T-cell (primary cell): ENCODE measurements at places on chromosomes 6 and 20. TPM values are rescaled to one million over a fixed set of nuclear protein-coding genes. Genes with fewer than 3 reads are reported as not detected.

The SLC39A7 gene
- 19.1 TPM for total RNA-seq

The TMEM242 gene
- 12.9 TPM for total RNA-seq

The RSPH4A gene
- 0.91 TPM for total RNA-seq

The POPDC3 gene
- total RNA-seq, result not detected

The UBE3D gene
- total RNA-seq, result 9.2 TPM

The CYP21A2 gene
- total RNA-seq, result 1.6 TPM

The SPTLC3 gene
- total RNA-seq, result 0.55 TPM

The NCOA7 gene
- 51.6 TPM for total RNA-seq

The FAM83D gene
- total RNA-seq, result 2.4 TPM

The SLPI gene
- total RNA-seq, result not detected

The RSPH3 gene
- total RNA-seq, result 2.6 TPM

DNA sequence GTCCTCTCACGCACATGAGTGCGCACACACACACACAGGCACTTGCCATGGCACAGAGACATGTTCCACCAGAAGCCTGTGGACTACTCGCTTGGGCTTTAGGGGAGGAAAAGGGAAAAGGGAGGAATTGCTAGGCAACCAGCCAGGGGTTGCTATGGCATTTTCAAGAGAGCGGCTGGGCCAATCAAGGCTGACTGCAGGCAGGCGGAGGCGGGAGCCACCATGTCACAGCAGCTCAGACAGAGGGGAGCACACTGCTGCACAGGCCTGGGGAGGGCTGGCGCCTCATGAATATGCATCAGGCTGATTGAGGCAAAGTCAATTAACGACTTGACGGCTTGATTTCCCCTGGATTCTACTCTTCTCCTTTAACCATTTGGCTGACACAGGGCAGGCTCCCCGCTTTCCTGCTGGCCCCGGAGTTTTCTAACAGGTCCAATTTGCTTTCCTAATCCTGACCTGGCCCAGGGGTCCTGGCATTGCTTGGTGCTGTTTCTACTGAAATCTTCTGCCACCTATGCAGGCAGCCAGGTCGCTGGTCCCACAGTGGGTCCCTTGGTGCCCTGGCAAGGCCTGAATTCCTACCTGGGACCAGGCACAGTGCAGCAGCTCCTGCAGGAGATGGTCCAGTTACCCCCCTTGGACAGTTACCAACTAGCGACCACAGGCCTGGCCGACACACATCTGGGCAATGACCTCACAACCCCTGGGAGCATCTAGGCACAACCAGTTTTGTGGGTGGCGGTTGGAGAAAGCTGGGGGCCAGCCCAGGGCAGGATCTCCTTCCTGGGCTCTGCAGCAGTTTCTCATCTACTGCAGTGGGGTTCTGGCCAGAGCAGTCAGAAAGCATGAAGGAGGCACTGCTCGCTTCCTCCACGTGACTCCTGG, 52.1 kb downstream of the YTHDF1 start:
- H3K27me3 ChIP-seq, result no peaks in the 10 kb centered on the region
- H3K4me1 ChIP-seq, result no peaks in the 10 kb centered on the region
- DNase-seq, result no peak
- no peaks in the 10 kb centered on the region for H3K36me3 ChIP-seq
- H3K27ac ChIP-seq, result no peak overlapping the region

GRCh38 chr6:109117346-109118035, 22.2 kb downstream of the CEP57L1 start:
- no peak overlapping the region for H3K27ac ChIP-seq
- no peaks in the 10 kb centered on the region for H3K4me1 ChIP-seq
- DNase-seq, result no peak
- H3K4me3 ChIP-seq, result no peak overlapping the region

- H3K4me1 ChIP-seq, result no peaks in the 10 kb centered on the region
- H3K4me3 ChIP-seq, result no peak overlapping the region
- H3K27ac ChIP-seq, result no peak overlapping the region
These were observed 69.5 kb upstream of the SULF2 start for GRCh38 chr20:47854687-47855212.

GRCh38 chr20:62886709-62887058, 25.1 kb upstream of the TCFL5 start:
- H3K4me1 ChIP-seq, result peaks cover 18% of the 10 kb centered on the region
- no peaks in the 10 kb centered on the region for H3K27me3 ChIP-seq
- H3K27ac ChIP-seq, result no peak overlapping the region
- peaks cover 36% of the 10 kb centered on the region for H3K36me3 ChIP-seq
- DNase-seq, result no peak
- H3K4me3 ChIP-seq, result no peak overlapping the region

DNA sequence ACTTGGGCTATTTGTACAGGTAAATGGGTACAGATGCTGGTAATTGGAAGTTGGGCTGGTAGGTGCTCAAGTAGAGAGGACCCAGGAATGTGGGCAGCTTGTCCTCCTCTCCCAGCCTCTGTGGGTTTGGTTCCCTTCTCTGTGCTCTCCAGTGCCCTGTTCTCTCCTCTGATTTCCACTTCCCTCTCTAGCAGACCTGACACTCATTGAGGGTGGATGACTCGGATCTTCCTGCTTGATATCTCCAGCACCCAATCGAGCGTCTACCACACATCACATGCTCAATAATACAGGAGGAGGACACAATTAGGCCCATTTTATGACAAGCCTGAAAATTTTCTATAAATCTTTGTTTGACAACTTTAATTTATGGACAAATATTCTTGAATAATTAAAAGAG, 23.7 kb downstream of the CST1 start:
- no peaks in the 10 kb centered on the region for H3K36me3 ChIP-seq
- H3K27me3 ChIP-seq, result peaks cover 6% of the 10 kb centered on the region
- H3K4me3 ChIP-seq, result no peak overlapping the region
- H3K27ac ChIP-seq, result no peak overlapping the region
- no peak for DNase-seq
- H3K4me1 ChIP-seq, result no peaks in the 10 kb centered on the region

DNA sequence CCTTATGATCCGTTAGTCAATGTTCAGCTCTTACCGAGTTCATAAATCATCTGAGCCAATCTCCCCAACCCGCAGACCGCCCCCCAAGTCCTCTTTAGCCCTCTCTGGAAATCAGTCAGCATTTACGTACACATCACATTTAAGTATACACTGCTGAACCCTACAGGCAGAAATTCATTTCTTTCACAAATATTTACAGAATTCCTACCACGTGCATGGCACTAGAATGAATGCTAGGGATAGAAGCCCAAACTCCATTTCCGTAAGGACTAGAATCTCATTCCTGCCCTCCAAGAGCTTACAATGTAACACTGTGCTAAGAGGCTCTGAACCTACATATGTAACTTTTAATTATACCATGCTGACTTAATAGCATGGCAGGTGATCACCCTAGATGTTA, 1.8 kb downstream of the OSER1 start:
- H3K27ac ChIP-seq, result no peak overlapping the region
- H3K36me3 ChIP-seq, result peaks cover 20% of the 10 kb centered on the region
- peaks cover 25% of the 10 kb centered on the region for H3K4me1 ChIP-seq
- H3K4me3 ChIP-seq, result no peak overlapping the region
- no peak for DNase-seq
- no peaks in the 10 kb centered on the region for H3K27me3 ChIP-seq

GRCh38 chr6:137824896-137825295, 42.2 kb upstream of the TNFAIP3 start:
- no peak overlapping the region for H3K4me3 ChIP-seq
- no peaks in the 10 kb centered on the region for H3K27me3 ChIP-seq
- DNase-seq, result no peak
- peaks cover 51% of the 10 kb centered on the region for H3K4me1 ChIP-seq
- H3K27ac ChIP-seq, result peak overlapping the region; percentile 100
- H3K36me3 ChIP-seq, result no peaks in the 10 kb centered on the region

- no peaks in the 10 kb centered on the region for H3K4me1 ChIP-seq
- peaks cover 22% of the 10 kb centered on the region for H3K27me3 ChIP-seq
- no peak within 1 kb of the TSS for H3K27ac ChIP-seq
- no peak within 1 kb of the TSS for H3K4me3 ChIP-seq
- no peaks in the 10 kb centered on the region for H3K36me3 ChIP-seq
These were observed at the start of gene PI3 for GRCh38 chr20:45174434-45175364. Gene PI3, plus strand, starts transcription at chr20:45174902. Its CDS starts 21 bp downstream, at chr20:45174923.

- H3K36me3 ChIP-seq, result no peaks in the 10 kb centered on the region
- H3K27me3 ChIP-seq, result no peaks in the 10 kb centered on the region
- no peak for DNase-seq
- peak overlapping the region; percentile 59 for H3K4me3 ChIP-seq
- peak overlapping the region; percentile 89 for H3K27ac ChIP-seq
- peaks cover 51% of the 10 kb centered on the region for H3K4me1 ChIP-seq
These were observed 9.4 kb upstream of the ARMC12 start for GRCh38 chr6:35727231-35727934.

DNA sequence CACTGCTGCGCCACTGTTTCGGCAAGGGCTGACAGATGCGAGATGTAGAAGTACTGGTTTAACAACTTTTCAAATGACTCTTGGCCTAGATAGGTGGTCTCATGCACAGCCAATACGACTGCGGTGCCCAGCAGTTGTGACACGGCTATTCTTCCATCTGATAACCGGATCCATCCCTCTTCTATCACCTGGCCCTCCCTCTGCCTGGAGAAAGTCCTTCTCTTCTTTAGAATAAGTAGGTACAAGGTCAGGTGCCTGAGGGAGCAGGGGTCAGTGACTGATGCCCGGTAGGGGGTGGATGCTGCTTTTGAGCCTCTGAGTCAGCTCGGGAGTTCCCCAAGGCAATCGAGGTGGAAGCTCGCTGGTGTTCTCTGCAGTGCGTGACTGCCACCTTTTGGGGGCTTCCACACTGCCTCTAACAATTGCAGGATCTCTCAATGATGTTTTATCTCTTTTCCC, 166.8 kb upstream of the GRIK2 start:
- H3K27ac ChIP-seq, result no peak overlapping the region
- H3K4me3 ChIP-seq, result no peak overlapping the region
- H3K27me3 ChIP-seq, result no peaks in the 10 kb centered on the region
- no peak for DNase-seq

DNA sequence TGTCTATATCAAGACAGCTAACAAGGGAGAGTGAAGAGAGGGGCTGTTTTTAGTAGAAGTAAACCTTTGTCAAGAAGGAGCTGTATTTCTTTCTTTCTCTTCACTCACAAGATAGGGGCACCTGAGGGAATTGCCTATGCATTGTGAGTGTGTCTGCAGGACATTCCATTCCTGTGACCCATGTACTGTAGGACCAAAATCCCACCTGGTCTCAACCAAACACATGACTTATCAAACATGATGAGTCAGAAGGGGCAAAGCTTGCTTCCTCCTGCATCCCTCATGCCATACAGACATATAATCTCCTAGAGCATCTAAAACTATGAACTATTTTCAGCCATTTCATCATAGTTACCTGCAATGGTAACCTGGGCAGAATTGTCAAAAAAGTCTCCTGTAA, 21.8 kb downstream of the PKHD1 start:
- H3K36me3 ChIP-seq, result no peaks in the 10 kb centered on the region
- no peak overlapping the region for H3K27ac ChIP-seq
- H3K4me1 ChIP-seq, result peaks cover 5% of the 10 kb centered on the region
- DNase-seq, result no peak
- H3K4me3 ChIP-seq, result no peak overlapping the region
- no peaks in the 10 kb centered on the region for H3K27me3 ChIP-seq

DNA sequence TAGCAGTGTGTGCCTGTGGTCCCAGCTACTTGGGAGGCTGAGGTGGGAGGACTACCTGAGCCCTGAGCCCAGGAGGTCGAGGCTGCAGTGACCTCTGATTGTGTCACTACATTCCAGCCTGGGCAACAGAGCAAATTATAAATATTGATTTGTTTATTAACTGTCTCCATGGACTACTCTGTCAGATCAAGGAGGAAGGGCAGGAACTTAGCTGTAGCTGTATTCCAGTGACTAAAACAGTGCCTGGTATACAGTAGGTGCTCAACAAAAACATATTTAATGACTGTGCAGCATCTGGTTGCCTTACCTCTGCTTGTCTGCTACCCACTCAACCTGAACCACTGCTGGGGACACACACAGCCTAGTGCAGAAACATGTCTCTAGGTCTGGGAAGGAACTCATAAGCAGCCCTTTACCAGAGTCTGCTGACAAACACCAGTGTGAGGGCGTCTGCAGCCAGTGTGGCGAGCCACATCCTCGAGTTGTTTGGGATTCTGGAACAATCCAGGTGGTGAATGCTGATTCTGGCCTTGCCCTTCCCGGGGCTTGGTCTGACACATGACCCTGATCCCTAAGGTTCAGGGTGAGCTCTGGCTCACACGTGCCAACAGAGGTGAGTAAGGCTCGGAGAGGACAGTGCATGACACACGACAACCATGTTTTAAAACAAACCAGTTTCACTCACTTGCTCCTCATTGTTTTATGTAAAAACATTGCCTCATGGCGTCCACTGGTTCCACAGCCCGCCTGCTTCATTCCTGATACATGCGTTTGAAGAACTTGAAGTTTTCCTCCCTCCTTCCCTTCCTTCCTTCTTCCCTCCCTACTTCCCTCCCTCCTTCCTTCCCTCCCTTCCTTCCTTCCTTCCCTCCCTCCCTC, 117.9 kb upstream of the ZNF217 start:
- no peak for DNase-seq
- H3K36me3 ChIP-seq, result no peaks in the 10 kb centered on the region
- peaks cover 41% of the 10 kb centered on the region for H3K4me1 ChIP-seq
- H3K27ac ChIP-seq, result no peak overlapping the region

- no peaks in the 10 kb centered on the region for H3K4me1 ChIP-seq
- no peaks in the 10 kb centered on the region for H3K36me3 ChIP-seq
- H3K27me3 ChIP-seq, result no peaks in the 10 kb centered on the region
These were observed 124.2 kb downstream of the PLEKHG1 start for GRCh38 chr6:150723857-150724256.

DNA sequence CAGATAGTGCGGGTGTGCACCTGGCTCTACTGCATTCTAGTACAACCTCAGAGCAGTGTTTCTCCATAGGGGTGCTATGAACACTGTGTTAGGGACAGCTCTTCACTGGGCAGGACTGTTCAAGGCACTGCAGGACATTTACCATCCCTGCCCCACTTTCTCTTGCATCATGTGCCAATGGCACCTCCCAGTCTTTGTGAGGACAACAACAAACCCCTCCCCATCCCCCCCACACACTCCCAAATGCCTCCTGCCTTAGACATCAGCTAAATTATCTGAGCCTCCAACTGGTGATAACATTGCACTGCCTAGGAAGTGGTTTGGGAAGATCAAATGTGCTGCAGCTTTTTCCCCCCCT, 98.9 kb downstream of the FYN start:
- peaks cover 3% of the 10 kb centered on the region for H3K36me3 ChIP-seq
- no peak overlapping the region for H3K4me3 ChIP-seq
- no peak for DNase-seq
- H3K27ac ChIP-seq, result peak overlapping the region; percentile 44
- H3K4me1 ChIP-seq, result peaks cover 48% of the 10 kb centered on the region

- H3K27ac ChIP-seq, result no peak overlapping the region
- H3K36me3 ChIP-seq, result no peaks in the 10 kb centered on the region
- H3K27me3 ChIP-seq, result no peaks in the 10 kb centered on the region
- no peaks in the 10 kb centered on the region for H3K4me1 ChIP-seq
These were observed 61.4 kb downstream of the TXLNB start for GRCh38 chr6:139230391-139230840.

DNA sequence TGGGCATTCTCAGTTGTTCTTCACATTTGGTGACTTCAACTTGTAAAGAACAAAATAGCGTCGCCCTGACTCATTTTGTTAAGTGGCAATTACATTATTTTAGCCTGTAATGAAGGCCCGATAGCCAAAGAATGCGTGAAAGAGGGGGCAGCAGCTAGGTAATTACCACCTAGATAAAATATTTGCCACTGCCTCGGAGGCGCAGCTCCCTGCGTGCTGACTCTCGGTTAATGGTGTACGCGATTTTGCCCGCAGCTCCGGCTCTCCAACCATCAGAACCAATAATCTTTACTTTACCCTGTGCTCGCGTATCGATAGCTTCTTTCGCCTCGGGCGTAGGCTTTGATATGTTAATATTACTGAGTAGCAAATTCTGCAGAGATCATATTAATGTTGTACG, 8.7 kb downstream of the TFAP2D start:
- H3K4me3 ChIP-seq, result no peak overlapping the region
- no peak for DNase-seq
- peaks cover 15% of the 10 kb centered on the region for H3K27me3 ChIP-seq
- H3K36me3 ChIP-seq, result no peaks in the 10 kb centered on the region
- no peak overlapping the region for H3K27ac ChIP-seq
- H3K4me1 ChIP-seq, result no peaks in the 10 kb centered on the region
